ENCODE measurements at places on chromosomes 2 and 18. TPM values are rescaled to one million over a fixed set of nuclear protein-coding genes. Genes with fewer than 3 reads are reported as not detected.

GRCh38 chr2:147351784-147352183 is 493.0 kb upstream of the ACVR2A start:
- no peak overlapping the region for H3K4me3 ChIP-seq
- H3K27me3 ChIP-seq = no peaks in the 10 kb centered on the region
- no peak for DNase-seq

DNA sequence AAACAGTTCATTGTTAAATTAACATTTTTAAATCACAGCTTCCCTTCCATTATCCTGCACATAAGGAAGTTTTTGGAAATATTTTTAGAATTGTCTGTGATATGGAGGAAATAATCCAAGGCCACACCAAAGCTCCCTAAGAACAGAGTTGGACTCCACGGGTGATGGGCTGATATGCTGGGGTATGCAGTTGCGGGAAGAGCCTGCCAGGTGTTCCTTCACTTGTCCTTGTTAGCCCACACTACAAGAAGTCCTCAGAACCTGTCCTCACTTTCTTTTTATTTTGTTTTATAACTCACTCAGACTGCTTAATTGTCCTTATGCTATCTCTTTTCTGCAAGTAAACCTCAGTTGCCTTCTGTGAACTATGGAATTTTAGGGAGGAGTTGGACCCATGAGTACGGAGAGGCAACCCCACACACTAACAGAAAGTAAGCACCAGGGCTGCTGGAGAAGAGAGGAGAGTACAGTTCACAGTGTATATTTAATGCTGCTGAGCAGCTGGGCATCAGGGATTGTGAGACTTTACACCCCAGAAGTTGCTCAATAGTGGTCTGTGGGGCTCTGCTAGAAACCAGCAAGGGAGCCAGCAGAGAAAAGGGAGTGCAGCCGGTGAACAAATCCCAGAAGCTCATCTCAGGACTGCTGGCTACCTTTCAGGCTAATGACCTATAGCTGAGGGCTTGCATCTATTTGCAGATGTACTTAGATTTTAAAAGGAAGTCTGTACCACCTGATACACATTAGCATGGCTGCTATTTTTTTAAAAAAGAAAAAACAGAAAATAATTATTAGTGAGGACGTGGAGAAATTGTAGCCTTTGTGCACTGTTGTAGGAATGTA is 280.1 kb upstream of the STON1 start:
- no peak overlapping the region for H3K4me3 ChIP-seq
- no peaks in the 10 kb centered on the region for H3K36me3 ChIP-seq
- no peak overlapping the region for H3K27ac ChIP-seq

Gene METAP1D
- 3.7 TPM for total RNA-seq

GRCh38 chr2:50125246-50125645 is 906.7 kb downstream of the NRXN1 start:
- no peak overlapping the region for H3K4me3 ChIP-seq
- no peak overlapping the region for H3K27ac ChIP-seq
- no peaks in the 10 kb centered on the region for H3K36me3 ChIP-seq
- H3K4me1 ChIP-seq = no peaks in the 10 kb centered on the region
- DNase-seq = no peak

Gene FSHR
- not detected for total RNA-seq

DNA sequence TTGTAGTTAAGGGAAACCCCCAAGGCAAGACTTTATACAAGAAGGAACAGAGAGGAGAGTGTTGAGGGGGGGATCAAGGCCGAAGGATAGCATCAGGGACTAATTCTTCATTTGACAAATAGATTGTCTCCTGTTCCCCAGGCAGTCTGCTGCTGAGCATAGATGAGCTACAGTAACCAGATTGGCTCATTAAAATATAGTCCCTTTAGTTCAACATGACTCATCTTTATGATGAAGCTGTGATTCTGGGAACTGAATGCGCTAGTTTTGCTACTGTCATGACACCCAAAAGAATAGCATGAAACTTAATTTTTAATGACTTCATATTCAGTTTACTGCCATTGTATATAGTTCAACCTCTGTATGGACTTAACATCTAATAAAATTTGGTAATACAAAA is 35.5 kb downstream of the TMEFF2 start:
- H3K27ac ChIP-seq = no peak overlapping the region
- no peaks in the 10 kb centered on the region for H3K36me3 ChIP-seq
- no peaks in the 10 kb centered on the region for H3K4me1 ChIP-seq
- H3K27me3 ChIP-seq = peaks cover 5% of the 10 kb centered on the region
- H3K4me3 ChIP-seq = no peak overlapping the region

Data from CD4-positive, CD25-positive, alpha-beta regulatory T cell (primary cell).